CD4-positive, alpha-beta T cell treated with Interleukin-15 for 1 hour (primary cell): ENCODE measurements at places on chromosomes 5 and 9.

DNA sequence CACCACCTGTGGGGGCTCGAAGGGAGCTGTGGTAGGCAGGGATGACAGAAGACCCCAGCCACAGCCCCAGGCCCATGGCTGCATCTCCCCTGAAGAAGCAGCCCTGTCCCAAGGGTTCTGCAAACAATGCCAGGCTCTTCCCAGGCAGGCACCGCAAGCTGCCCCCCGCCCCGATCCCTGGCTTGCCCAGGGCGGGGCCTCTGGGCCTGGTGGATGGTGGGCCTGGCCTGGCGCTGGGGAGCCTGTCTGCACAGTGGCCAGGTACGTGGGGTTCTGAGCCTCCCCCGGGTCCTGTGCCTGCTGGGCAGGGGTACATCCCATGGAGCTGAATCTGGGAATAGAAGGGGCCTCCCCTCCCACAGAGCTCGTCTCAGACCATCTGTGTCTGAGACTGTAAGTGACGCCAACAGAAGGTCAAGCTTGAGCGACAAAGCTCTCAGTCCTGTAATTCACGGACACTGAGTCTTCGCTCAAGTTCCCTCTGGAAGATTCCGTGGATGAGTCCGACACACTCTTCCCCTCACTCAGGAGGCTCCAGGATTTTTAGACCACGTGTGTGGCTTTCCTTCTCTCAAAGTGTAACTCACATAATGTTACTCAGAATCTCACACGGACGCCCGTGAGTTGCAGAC, 4.4 kb upstream of the SLC12A7 start:
- no peak for DNase-seq

DNA sequence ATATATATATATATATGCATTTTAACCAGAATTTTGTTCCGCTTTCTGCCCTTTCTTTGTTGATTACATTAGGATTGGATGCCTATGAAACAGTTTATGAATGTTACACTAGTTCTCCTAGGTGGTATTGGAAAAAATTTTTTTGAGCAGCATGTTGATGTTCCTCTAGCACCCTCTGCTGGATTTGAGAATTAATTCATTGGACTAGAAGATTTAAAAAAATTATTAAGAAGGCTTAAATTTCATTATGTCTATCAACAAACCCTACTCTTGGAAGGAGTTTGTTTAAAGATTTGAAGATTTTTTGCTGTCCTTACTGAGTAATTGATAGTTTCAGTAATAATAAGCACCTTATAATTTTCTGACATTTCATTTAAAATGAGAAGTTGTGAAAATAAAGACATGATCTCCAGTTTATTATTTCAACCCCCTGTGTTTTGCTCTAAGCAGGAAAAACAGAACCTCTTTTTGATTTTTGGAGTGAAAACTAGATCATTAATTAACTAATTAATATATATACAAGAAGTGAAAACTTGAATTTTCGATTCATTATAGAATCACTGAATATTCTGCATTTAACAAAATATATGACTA, 89.6 kb downstream of the CCDC171 start:
- no peak for DNase-seq

DNA sequence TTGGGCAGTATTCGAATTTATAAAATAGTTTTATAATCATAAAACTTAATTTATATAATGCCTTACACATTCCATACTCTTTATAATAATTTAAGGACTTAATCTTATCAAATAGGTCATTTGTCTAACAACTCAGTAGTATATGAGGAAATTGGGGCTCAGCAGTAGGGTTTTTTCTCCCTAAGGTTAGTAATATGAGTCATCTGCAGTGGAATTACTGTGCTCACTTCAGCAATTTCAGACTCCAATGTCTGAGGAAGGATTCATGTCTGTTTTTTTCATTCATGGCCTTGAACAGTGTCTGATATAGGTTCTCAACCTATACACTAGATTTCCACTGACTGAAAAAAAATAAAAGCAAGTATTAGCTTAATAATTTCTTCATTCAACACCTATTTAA, 7.4 kb downstream of the DMRTA1 start:
- DNase-seq: no peak

GRCh38 chr5:179487145-179487544, 63.2 kb upstream of the RUFY1 start:
- no peak for DNase-seq

DNA sequence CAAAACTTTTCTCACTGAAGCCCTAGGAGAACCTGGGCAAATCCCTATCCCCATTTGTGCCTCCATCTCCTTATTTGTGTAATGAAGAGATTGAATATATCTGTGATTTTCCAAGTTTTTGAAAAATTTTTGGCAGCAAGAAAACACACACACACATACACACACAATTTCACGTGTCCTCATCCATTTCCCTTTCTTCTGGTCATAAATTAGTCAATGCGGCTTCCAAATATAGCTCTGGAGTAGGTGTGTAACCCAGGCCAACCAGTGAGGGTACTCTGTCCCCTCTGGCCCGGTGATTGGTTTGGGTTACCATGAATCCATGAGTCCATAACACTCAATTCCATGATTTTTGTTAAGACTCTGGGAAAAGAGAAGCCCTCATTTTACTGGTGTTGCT, 12.7 kb downstream of the CSF1R start:
- no peak for DNase-seq

GRCh38 chr9:115587310-115587709, 469.4 kb upstream of the TNC start:
- no peak for DNase-seq

GRCh38 chr5:149793256-149793550, 63.1 kb downstream of the PPARGC1B start:
- DNase-seq: no peak

DNA sequence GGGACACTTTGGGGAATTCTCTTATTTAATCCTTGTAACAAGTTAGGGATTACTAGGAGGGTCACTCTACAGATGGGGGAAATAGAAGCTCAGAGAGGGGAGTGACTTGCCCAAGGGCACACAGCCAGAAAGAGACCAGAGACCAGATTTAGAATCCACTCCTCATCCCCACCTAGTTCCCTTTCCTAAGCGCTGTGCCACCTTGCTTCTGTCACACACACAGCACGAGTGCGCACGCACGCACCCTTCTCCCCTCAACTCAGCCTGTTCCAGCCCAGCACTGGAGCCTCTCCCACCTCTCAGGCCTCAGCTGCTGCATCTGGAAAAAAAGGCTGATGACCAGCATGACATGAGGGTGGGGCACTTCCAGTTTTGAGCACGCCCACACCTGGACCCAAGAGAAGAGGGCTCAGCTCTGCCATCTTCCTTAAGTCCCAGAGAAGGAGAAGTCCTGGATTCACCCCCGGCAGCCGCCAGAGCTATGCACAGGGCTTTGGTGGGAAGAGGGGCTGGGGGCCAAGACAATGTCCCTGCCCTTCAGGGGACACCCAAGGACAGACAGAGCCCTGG, 18.5 kb downstream of the NR5A1 start:
- no peak for DNase-seq

DNA sequence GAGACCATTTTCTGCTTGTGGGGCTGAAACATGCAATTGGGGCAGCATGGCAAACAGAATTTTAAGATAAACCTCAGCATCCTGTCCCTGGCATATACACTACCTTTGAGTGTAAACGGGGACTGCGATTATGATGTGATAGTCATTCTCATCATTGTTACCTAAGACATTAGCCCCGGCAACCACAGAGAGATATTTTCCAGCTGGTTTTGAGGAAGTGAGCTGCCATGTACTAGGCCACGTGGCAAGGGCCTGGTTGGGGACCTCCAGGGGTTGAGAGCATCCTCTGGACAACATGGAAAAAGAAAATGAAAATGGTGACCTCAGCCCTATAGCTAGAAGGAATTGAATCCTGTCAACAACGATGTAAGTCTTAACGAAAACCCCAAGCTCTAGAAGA, 623.6 kb upstream of the CDH18 start:
- no peak for DNase-seq

DNA sequence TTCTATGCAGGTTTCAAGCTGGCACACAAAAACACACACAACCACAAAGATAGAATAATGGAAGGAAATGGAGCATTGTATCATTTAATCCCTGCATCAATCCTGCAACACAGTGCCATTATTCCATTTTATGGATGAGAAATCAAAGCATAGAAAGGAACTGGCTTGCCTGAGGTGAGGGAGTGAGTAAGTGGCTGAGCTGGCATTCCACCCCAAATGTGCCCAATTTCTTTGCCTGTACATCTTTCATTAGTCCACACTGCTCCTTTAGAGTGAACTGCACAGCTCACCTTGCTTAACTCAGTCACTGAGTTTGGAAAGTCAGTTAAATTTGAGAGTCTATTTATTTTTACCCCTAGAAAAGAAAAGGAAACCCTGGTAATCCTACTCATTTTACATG, 28.9 kb downstream of the ZNF366 start:
- no peak for DNase-seq

GRCh38 chr5:173453167-173453566, 125.0 kb upstream of the STC2 start:
- DNase-seq: no peak

GRCh38 chr5:154484393-154485095, 6.5 kb upstream of the HAND1 start:
- no peak for DNase-seq

DNA sequence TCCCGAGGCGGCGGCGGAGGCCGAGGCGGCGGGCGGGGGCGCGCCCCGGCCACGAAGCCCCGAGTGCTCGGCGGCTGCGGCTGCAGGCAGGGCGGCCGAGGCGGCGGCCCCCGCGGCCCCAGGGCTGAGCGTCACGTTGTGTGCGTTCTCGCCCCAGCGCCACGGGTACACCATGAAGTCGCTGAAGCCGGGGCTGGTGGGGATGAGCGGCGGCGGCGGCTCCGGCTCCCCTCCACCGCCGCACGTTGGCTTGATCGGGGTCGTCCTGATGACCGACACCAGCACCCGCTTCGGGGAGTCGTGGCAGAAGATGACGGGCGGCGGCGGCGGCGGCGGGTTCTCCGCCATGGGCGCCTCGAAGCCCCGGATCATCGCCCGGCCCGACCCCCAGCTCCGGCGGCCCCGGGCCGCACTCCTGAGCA, 498 bp downstream of the ZNF367 start:
- DNase-seq: peak; percentile 24

DNA sequence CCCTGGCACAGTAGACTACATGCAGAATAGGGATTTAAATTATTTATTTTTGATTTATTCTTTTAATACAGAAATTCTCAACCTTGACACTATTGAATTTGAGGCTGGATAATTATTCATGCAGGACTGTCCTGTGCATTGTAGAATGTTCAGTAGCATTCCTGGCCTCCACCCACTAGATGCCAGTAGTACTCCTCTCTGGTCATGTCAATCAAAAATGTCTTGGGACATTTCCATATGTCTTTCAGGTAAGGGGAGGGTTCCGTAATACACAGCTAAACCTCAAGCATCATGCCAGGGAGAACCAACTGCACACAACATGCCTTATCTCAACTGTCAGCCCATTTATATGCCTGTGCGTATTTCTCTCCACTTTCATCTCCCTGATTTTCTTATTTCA, 231.8 kb downstream of the BRINP1 start:
- DNase-seq: no peak

- no peak for DNase-seq
These were observed 24.2 kb downstream of the STC2 start for GRCh38 chr5:173303878-173304590.

DNA sequence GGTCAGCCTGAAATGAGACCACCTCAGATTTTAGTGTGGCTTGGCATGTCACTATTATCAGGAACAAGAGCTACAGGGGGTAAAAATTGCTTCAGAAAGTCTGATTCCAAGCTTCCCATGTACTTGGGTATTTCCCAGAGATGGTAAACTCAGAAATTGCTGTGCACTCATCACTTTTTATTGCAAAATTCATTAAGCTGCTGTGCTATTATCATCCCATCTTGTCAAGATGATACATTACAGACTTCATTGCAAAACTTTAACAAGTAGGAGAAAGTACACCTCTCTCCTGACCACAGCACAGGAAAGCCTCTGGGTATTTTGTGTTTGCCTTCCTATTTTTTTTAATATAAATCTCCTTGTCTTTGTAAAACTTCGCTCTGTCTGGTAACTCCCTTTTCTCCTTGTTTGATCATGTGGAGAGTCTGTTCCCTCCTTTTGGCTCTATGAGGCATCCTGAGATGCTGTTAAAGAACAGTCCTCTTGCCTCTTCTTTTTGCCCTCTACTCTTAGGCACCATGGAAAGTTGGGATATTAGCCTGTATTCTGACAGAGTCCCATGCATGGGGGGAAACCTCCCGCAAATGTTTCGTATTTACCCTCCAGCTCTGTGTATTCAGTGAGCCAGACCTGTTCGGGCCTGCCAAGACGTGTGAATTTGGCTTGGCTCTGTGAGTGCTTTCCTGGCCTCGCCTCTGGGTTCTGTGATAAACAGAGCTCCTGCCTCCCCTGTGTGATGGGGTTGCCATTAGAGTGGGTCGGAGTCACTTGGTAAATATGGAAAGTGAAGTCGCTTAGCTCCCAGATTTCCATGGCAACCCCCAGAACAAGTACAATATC, 260.7 kb downstream of the NR3C1 start:
- DNase-seq: no peak

GRCh38 chr9:113788616-113789330, 87.3 kb upstream of the ZNF618 start:
- DNase-seq: no peak

- DNase-seq: no peak
These were observed 25.6 kb downstream of the CARNMT1 start for GRCh38 chr9:75002422-75003023.

- no peak for DNase-seq
These were observed 97.3 kb downstream of the PLPP1 start for GRCh38 chr5:55437452-55437851.

GRCh38 chr5:110590187-110590586, 136.3 kb downstream of the TMEM232 start:
- DNase-seq: no peak

GRCh38 chr5:125536582-125536981, 790.1 kb upstream of the ZNF608 start:
- no peak for DNase-seq
